ENCODE measurements at places on chromosomes 11 and 22. TPM values are rescaled to one million over a fixed set of nuclear protein-coding genes. Genes with fewer than 3 reads are reported as not detected.

Gene ELF5
- not detected for total RNA-seq

GRCh38 chr11:30938171-30938570, 352.0 kb upstream of the MPPED2 start:
- no peaks in the 10 kb centered on the region for H3K4me1 ChIP-seq
- DNase-seq: no peak
- H3K27me3 ChIP-seq: peaks cover 3% of the 10 kb centered on the region
- no peak overlapping the region for H3K4me3 ChIP-seq
- no peak overlapping the region for H3K27ac ChIP-seq

Gene DRD2
- total RNA-seq: 289 TPM

GRCh38 chr22:19909350-19910179, 32.0 kb upstream of the COMT start:
- peak; percentile 89 for DNase-seq
- H3K27me3 ChIP-seq: peaks cover 13% of the 10 kb centered on the region
- H3K36me3 ChIP-seq: peaks cover 6% of the 10 kb centered on the region

Gene APOA5
- not detected for total RNA-seq

DNA sequence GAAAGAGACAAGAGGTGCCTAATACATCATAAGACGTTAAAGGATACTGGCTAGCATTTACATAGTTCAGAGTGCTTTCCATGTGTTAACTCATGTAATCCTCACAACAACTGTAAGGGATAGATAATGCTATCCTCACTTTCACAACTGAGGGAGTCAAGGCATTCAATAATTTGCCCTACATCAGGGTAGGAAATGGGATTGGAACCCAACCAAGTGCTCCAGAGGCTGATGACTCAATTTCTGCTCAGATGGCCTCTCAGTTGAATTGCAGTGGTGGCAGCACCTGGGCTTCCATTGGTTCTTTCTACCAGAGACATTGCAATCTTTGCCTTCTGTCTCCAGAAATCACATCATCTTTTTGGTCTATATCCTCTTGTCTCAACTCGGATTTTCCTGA, 232.9 kb downstream of the ETS1 start:
- peaks cover 5% of the 10 kb centered on the region for H3K36me3 ChIP-seq
- DNase-seq: no peak
- H3K4me3 ChIP-seq: no peak overlapping the region
- H3K4me1 ChIP-seq: peaks cover 9% of the 10 kb centered on the region
- no peak overlapping the region for H3K27ac ChIP-seq
- peaks cover 3% of the 10 kb centered on the region for H3K27me3 ChIP-seq

Gene HORMAD2
- not detected for total RNA-seq

GRCh38 chr22:48473202-48473601, 1354.5 kb downstream of the BRD1 start:
- H3K27ac ChIP-seq: no peak overlapping the region
- no peaks in the 10 kb centered on the region for H3K27me3 ChIP-seq
- DNase-seq: no peak
- peaks cover 4% of the 10 kb centered on the region for H3K36me3 ChIP-seq
- no peaks in the 10 kb centered on the region for H3K4me1 ChIP-seq

DNA sequence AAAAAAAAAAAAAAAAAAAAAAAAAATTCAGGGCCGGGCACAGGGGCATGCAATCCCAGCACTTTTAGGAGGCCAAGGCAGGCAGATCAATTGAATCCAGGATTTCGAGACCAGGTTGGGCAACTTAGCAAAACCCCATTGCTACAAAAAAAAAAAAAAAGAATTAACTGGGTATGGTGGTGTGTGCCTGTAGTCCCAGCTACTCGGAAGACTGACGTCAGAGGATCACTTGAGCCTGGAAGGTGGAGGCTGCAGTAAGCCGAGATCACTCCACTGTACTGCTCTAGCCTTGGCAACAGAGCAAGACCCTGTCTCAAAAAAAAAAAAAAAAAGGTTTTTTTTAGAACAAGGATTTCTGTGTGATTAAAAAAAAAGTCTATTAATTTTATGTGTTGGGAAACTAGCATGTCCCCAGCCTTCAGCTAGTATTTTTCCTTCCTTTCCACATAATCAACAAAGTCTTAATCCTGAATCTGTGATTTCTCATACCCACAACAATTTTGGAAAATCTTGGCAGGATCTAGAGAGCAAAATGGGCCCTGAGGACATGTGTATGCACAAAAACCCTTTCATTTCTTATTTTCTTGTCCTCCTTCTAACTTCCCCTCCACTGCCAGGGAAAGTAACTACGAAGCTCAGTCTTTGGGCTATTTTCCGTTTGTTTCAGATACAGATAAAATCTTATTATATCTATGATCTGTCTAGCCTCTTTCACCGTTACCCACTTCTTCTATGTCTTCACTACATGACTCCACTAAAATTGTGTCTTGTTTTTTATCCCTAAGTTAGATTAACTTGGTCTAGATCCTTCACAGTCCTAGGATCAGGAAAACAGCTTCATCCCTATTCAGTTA, 5.7 kb upstream of the AMBRA1 start:
- H3K4me3 ChIP-seq: no peak overlapping the region
- peaks cover 2% of the 10 kb centered on the region for H3K27me3 ChIP-seq
- no peak for DNase-seq
- H3K36me3 ChIP-seq: no peaks in the 10 kb centered on the region
- H3K27ac ChIP-seq: no peak overlapping the region
- no peaks in the 10 kb centered on the region for H3K4me1 ChIP-seq

- H3K27ac ChIP-seq: no peak overlapping the region
- peaks cover 9% of the 10 kb centered on the region for H3K27me3 ChIP-seq
- DNase-seq: no peak
- H3K4me1 ChIP-seq: peaks cover 27% of the 10 kb centered on the region
These were observed 7.0 kb downstream of the CD3E start for GRCh38 chr11:118311518-118311917.

DNA sequence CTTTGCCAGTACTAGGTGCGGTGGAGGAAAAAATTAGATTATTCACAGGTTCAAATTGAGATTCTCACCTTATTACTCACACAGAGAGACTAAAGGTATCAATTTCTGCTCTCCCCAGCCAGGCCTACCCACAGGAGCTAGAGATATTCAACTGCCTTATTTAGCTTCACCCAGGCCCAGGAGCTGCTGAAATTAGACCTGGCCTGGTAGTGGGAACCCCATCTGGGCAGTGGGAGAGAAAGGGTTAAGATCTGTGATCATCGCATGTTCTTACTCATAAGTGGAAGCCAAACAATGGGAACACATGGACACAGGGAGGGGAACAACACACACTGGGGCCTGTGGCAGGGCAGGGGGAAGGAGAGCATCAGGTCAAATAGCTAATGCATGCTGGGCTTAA, 20.9 kb upstream of the MICAL2 start:
- no peaks in the 10 kb centered on the region for H3K27me3 ChIP-seq
- H3K4me3 ChIP-seq: no peak overlapping the region
- no peak overlapping the region for H3K27ac ChIP-seq
- peaks cover 7% of the 10 kb centered on the region for H3K4me1 ChIP-seq
- DNase-seq: no peak
- H3K36me3 ChIP-seq: no peaks in the 10 kb centered on the region

Gene LRRN4CL
- total RNA-seq: 1.8 TPM

- H3K27ac ChIP-seq: peak overlapping the region; percentile 68
- no peaks in the 10 kb centered on the region for H3K36me3 ChIP-seq
- peaks cover 19% of the 10 kb centered on the region for H3K4me1 ChIP-seq
- H3K27me3 ChIP-seq: peaks cover under 1% of the 10 kb centered on the region
These were observed 3.0 kb upstream of the GTSE1 start for GRCh38 chr22:46293577-46294260.

GRCh38 chr11:127017482-127017881, 16.9 kb upstream of the KIRREL3 start:
- no peaks in the 10 kb centered on the region for H3K36me3 ChIP-seq
- H3K4me3 ChIP-seq: no peak overlapping the region
- peak; percentile 48 for DNase-seq
- H3K4me1 ChIP-seq: peaks cover 17% of the 10 kb centered on the region
- H3K27ac ChIP-seq: no peak overlapping the region
- H3K27me3 ChIP-seq: peaks cover 3% of the 10 kb centered on the region

- peak overlapping the region; percentile 71 for H3K4me3 ChIP-seq
- peak; percentile 19 for DNase-seq
- peaks cover 5% of the 10 kb centered on the region for H3K36me3 ChIP-seq
- peaks cover 21% of the 10 kb centered on the region for H3K4me1 ChIP-seq
These were observed 2.4 kb downstream of the IFITM10 start for GRCh38 chr11:1747753-1748635.

Gene APOL4
- total RNA-seq: not detected

Gene OR4D5
- total RNA-seq: not detected

Gene TMEM191C
- total RNA-seq: 11.5 TPM

- H3K36me3 ChIP-seq: peaks cover 35% of the 10 kb centered on the region
- H3K4me3 ChIP-seq: no peak overlapping the region
- peak overlapping the region; percentile 40 for H3K27ac ChIP-seq
- no peak for DNase-seq
- no peaks in the 10 kb centered on the region for H3K4me1 ChIP-seq
- H3K27me3 ChIP-seq: peaks cover 6% of the 10 kb centered on the region
These were observed 275.3 kb downstream of the C11orf87 start for GRCh38 chr11:109697140-109697843.

- no peaks in the 10 kb centered on the region for H3K4me1 ChIP-seq
- DNase-seq: no peak
- no peaks in the 10 kb centered on the region for H3K36me3 ChIP-seq
These were observed 821.1 kb upstream of the ARHGAP42 start for GRCh38 chr11:99865951-99866350.

GRCh38 chr11:62600367-62601121, 1.1 kb downstream of the MTA2 start:
- peak overlapping the region; percentile 93 for H3K27ac ChIP-seq
- peaks cover 27% of the 10 kb centered on the region for H3K27me3 ChIP-seq
- peaks cover 23% of the 10 kb centered on the region for H3K4me1 ChIP-seq
- H3K36me3 ChIP-seq: peaks cover 8% of the 10 kb centered on the region
- no peak for DNase-seq
- H3K4me3 ChIP-seq: peak overlapping the region; percentile 99
